Left hindlimb (tissue), 1 donor: ENCODE measurements at places on chromosomes 12 and 14.
A peak's percentile ranks its signal among the peaks of the same experiment; 100 is the strongest.

GRCh38 chr14:100532154-100532861 lies 54.9 kb downstream of the BEGAIN start:
- peak; percentile 26 for DNase-seq

DNA sequence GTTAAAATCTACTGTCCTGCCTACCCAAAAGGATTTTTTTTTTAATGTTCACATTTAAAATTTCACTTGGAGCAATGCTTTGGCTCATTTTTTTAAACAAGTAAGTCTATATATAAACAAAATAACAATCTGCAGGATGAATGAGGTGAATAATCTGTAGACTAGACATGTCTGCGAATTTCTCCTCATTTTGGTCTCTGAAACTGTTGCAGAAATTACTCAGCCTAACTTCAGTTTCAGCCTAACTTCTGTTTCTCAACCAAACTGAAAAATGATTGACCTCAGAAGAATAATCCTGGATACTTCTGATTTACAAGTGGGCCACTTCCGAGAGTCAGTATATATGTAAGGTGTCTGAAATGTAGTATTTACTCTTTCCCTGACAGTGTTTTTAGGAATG lies 39.8 kb upstream of the NPAS3 start:
- no peak for DNase-seq

DNA sequence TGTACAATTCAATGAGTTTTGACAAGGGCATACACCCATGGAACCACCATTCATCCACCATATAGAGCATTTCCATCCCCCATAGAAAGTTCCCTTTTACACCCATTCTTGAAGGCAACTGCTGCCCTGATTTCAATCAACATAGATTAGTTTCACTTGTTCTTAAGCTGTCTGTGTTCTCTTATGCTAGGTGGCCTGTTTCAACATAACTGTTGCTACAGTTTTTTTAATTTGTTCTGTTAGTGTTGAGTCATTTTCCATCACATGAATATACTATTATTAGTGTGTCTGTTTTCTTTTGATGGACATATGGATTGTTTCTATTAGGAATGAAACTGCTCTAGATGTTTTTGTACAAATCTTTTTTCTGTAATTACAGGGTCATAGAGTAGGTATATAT lies 123.4 kb downstream of the PTPRQ start:
- DNase-seq = no peak

DNA sequence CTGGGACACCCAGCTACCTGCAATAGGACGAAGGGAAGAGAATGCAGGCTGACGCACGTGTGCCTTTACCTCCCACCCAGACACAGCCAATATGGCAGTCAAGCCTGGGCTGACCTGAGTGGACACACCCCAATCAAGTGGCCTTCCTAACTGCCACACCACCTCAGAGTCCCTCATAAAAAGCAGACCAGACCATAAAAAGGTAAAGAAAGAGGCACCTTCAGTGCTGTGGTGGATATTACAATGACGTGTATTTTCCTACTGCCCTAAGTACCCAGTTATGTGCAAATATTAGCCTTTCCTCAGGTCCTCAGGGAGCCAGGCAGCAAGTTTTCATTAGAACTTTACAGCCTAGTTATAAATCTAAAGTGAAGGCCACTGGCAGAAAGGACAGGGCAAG lies 75.8 kb downstream of the KCNK10 start:
- DNase-seq = no peak

GRCh38 chr12:10094646-10095395 lies 4.0 kb downstream of the CLEC1A start:
- no peak for DNase-seq

DNA sequence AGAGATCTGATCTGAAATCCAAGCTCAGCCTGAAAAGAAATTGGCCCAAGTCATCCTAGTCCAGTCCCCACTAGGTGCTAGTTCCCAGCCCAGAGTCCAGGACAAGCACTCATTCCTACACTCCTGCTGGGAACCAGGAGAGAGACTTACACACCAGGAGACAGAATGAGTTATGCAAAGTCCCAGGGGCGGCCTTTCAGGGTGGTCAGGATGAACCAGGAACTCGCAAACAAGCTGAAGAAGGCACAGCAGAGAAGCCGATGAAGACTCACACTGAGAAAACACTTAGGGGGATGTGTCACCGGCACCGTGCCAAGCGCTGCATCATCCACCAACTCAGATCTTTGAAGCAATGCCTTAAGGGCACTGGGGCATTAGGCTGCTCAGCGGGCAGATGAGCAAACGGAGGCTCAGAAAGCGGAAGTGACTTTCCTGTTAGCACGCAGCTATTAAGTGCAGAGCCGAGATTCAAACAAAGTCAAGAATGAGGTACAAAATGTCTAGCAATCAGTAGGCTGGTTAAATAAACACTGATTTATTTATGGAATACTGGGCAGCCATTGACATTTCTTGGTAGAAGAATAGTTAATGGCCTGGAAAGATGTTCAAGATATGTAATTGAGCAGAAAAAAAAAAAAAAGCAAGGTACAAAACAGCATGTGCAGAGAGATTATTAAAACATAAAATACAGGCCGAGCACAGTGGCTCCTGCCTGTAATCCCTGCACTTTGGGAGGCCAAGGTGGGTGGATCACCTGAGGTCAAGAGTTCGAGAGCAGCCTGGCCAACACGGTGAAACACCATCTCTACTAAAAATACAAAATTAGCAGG lies 78.7 kb downstream of the LRRC74A start:
- DNase-seq = no peak

- DNase-seq = peak; percentile 13
Observed at GRCh38 chr14:104265918-104266630, 127.7 kb downstream of the KIF26A start.

GRCh38 chr12:43325786-43326185 lies 226.2 kb downstream of the ADAMTS20 start:
- no peak for DNase-seq

DNA sequence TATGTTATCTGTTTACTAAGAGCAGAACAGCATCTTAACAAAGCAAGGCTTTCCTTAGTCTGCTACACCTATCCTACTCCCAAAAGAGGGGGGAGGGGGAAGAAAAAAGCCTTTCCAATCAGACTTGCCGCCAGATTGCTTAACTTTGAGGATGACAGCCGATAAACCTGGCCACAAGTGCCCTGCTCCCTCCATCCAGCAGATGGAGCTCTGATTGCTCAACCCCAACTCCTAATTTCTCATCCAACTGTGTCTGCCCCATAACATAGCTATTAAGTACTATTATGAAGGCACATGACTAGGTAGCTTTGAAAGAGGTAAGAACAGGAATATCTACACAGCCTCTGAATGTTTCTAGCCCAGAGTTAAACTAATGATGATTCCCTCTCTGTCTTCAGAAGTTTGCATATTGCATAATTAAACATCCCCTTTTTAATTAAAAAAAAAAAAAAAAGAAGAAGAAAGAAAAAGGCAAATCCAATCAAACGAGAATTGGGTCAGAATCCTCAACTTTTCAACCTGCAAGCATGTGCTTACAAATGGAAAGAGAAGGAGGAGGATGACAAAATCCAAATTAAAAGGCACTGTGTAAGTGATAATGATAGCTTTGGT lies 247.4 kb downstream of the GALC start:
- no peak for DNase-seq

DNA sequence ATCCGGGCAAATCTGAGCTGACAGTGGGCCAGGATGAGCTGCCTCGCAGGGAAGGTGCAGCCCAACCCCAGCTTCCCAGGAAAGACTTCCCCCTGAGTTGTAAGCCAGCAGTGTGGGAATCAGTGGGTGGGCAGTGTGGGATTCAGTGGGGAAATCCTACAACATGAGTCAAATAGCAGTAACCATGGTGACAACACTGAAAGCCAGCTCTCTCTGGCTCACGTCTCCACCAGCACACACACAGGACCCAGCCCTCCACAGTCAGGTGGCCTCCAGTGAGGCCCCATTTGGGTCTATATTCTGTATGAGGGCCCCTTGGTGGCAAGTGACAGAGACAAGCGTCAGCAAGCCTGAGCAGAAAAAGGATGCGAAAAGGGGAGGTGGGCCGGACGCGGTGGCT lies 6.0 kb upstream of the LGALS3 start:
- peak; percentile 65 for DNase-seq

DNA sequence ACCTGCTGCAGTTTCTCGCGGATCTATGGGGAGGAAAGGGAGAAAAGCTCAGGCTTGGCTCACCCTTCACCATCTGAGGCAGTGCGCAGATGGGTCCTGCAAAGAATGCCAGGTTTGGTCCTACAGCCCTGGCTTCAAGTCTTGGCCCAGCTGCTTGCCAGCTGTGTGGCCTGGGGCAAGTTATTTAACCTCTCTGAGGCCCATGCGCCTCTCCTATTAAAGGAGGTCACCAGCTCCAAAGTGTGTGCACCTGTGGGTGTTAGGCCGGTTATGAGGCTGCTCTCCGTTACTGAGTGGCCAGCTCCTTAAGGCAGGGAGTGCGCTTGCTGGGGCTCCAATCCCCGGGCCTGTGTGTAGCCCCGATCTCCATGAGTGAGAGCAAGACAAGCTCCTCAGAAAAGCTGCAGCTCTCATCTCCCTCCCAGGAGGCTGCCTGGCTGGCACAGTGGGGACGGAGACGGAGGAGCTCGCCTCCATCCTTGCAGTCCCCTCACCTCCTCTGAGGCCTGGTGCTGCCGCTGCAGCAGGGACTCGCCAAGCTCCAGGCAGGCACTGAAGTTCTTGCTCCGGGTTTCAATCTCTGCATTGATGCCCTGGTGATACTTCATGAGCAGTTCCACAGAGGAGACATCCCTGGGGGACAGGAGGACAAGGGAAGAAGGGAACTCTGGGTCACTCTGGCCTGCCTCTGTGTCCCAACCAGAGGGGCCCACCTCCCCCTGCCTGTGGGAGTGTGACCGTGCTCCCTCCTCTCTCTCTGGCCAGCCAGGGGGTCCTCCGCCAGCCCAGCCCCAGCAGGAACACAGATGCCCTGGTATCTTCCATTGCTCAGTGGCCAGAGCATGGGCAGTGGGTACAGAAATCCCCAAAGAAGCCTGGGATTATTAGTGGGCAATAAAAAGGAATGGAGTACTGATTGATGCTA lies 65.1 kb downstream of the PLEKHG3 start:
- DNase-seq = no peak

- no peak for DNase-seq
Observed at GRCh38 chr12:57632958-57633840, at the start of gene B4GALNT1. Gene B4GALNT1, minus strand, starts transcription at chr12:57633201. Its CDS starts 1,069 bp downstream, at chr12:57632132.

- DNase-seq = no peak
Observed at GRCh38 chr12:126107659-126108058, 1042.4 kb downstream of the AACS start.

GRCh38 chr12:96172981-96173380 lies 21.2 kb upstream of the ELK3 start:
- DNase-seq = no peak

GRCh38 chr12:105190530-105190929 lies 45.4 kb downstream of the APPL2 start:
- no peak for DNase-seq

- DNase-seq = no peak
Observed at GRCh38 chr14:84208451-84208850, 1321.5 kb upstream of the FLRT2 start.

- peak; percentile 79 for DNase-seq
Observed at GRCh38 chr14:76467711-76468155, 91.8 kb downstream of the ESRRB start.

DNA sequence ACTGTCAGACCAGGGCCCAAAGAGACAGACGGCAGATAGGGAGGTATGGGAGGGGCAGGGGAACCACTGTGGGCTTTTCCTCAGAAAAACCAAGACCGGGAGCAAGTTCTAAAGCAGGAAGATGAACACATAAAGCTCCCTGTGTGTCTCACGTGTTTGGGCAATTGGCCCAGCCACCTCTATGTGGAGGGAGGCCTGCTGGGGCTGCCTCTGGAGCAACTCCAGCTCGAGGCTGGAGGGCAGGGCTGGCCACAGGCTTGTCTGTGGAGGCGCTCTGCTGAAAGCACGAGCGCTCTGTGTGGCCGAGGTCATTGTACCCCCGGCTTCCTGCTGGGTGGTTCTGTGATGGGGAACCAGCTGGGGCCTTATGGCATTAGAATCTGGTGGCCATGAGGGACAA lies 36.4 kb downstream of the TRAFD1 start:
- no peak for DNase-seq

GRCh38 chr12:29750928-29751220 lies 32.9 kb downstream of the TMTC1 start:
- no peak for DNase-seq

DNA sequence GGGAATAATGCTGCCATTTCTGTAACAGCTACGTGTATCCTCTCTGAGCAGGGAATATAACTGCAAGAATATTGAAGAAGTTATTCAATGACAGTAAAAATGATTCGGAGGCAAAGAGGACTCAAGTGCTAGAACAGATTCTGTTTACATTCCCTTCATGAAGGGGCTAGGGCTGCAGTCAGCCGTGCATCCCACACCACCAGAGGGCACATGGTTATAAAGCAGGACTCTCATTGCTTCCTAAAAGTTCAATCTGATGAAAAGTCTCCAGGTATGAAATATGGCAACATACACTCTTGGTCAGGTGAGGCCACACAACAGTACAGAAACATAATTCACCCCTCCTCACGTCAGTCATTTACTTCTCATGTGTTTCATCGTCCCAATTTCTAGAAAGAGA lies 34.0 kb downstream of the TCHP start:
- DNase-seq = no peak

- DNase-seq = peak; percentile 33
Observed at GRCh38 chr12:42504049-42504448, 85.5 kb downstream of the PRICKLE1 start.

DNA sequence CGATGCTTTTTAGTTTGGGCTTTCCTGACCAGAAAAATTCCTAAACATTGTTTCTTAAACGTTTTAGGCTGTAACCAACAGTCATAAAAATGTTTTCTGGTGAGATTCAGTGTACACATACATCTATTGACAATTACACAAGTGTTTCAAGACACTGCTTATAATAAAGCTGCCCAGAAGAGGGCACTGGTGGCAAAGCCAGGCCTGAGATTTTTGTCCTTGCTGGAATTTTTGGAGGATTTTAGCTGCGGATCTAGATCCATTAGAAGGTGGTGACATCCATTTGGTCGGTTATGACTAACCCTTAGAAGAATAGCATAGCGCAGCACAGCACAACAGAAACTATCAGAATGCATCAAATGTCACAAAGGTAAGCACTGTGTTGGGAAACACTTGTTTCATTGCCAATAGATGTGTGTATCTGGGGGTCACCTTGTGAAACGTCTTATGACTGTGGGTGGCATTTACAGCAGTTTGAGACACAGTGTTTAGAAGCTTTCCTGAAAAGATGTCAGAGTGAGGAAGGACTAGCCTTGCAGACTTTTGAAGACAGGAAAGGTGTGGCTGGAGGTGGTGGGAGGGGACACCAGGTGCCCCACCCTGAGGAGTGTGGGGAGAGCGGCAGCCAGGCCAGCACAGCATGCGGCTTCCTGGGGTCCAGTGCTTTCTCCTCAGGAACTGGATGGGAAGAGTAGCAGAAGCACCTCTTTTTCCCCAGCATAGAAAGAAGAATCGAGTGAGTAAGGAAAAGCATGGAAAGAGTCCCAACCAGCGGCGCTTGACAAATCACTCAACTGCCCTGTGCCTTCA lies 54.7 kb upstream of the FKBP4 start:
- no peak for DNase-seq

- DNase-seq = no peak
Observed at GRCh38 chr12:27517961-27518665, 5.9 kb upstream of the PPFIBP1 start.

- DNase-seq = no peak
Observed at GRCh38 chr14:81285245-81285644, 64.5 kb upstream of the GTF2A1 start.

GRCh38 chr14:70812124-70812818 lies 3.0 kb upstream of the MAP3K9 start:
- no peak for DNase-seq

- DNase-seq = no peak
Observed at GRCh38 chr12:32868885-32869284, 27.7 kb downstream of the PKP2 start.
